Hematopoietic multipotent progenitor cell treated with erythropoietin and hydrocortisone succinate and interleukin-3 and kit ligand, for 4 days (in vitro differentiated cells): ENCODE measurements at places on chromosomes 2 and 18.
A peak's percentile ranks its signal among the peaks of the same experiment; 100 is the strongest.

DNA sequence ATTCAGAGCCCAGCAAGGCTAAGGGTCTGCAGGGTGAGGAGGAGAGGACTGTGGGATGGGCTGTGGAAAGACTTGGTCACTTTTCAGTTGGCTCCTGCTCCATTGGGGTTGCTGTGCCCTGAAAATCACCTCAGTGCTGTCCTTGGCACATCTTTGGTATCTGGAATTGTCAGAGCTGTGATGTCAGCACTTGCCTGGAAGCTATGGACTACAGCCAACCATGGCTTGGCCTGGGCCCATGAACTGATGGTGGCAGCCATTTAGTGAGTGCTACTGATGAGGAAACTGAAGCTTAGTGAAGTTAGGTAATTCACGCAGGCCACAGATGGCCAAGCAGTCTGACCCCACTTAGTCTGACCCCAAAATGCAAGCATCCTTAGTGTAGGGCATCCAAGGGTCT, 121.8 kb upstream of the SERPINE2 start:
- no peak for DNase-seq

- DNase-seq: no peak
These were observed 64.7 kb downstream of the LPIN1 start for GRCh38 chr2:11811036-11811654.

DNA sequence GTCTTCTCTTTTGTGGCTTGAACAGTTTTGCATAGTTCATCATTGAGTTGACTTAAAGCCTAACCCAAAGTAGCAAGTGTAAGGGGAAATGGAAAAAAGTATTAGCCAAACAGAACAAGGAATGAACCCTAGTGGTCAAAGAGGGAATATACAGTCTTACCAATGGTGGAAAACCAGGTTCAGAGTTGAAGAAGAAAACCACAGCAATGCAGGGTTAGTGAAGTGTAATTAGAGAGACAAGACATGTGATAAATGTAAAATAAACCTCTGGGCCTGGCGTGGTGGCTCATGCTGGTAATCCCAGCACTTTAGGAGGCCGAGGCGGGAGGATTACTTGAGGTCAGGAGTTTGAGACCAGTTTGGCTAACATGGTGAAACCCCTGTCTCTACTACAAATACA, 2.4 kb downstream of the TTN start:
- DNase-seq: peak; percentile 50

DNA sequence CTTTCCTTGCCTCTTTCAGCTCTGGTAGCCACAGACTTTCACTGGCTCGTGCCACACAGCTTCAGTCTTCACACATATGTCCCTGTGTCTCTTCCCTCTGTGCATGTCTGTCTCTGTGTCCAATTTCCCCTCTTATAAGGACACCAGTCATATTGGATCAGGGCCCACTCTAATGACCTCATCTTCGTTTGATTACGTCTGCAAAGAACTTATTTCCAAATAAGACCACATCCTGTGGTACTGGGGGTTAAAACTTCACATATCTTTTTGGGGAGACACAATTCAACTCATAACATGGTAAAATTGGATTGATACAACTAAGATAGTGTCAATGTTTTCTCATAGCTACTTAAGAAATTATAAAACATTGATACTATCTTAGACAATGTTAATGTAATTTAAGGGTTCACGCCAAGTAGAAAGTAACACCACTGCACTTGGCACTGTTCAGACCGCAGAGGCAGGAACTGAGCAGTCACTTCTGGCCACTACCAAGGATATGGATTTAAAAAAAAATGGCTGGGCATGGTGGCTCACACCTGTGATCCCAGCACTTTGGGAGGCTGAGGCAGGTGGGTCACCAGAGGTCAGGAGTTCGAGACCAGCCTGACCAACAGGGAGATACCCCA, 119.6 kb upstream of the EPAS1 start:
- DNase-seq: peak; percentile 49

DNA sequence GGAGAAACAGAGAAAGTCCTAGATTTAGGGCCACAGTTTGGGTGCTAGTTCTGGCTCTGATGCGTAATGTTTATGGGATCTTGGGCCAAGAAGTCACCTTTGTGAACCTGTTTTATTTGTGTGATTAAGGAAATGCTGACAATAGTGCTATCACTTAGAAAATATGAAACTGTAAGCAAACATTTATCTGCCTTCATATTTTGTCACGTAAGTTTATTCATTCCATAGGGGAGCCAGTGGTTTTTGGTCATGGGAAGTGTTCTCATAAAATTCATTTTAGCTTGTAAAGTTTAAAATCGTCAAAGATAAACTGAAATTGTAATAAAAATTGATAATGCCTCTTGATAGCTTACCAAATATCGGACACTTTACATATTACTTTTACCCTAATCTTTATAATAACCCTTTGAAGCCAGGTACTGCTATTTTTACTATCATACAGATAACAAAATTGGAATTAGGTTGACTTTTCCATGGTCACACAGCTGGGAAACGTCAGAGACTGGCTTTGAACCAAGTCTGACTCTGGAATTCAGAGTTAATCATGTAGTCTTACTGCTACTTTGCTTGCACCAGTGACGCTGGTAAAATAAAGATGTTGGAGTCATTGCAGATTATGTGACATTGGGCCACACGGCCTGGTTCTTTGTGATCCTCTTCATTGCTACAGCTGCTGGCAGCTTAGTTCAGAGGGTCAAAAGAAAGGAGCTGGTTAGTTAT, 99.7 kb downstream of the ICA1L start:
- DNase-seq: no peak

DNA sequence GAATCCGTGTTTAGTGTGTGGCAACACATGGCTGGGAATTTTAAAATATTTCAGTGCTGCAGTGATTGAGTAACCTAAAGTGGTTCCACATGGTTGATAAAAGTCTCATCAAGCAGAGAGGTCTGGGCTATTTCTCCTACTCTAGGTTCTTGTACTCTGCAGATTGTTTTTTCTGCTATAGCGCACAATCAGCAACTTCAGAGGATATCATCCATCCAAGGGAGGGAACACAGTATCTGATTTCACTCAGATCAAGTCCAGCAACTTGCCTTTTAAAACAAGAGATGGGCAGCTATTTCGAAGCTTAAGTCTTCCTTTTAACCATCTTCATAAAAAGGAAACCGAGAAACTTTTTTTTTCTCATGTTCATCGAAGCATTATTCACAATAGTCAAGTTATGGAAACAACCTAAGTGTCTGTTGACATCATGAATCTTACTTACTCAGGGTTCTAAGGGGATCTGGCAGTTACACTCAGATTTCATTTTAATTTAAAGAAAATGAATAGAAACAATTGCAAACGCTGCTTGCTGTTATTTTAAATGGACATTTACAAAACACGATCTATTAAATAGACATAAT, 172.7 kb upstream of the TRIB2 start:
- no peak for DNase-seq

DNA sequence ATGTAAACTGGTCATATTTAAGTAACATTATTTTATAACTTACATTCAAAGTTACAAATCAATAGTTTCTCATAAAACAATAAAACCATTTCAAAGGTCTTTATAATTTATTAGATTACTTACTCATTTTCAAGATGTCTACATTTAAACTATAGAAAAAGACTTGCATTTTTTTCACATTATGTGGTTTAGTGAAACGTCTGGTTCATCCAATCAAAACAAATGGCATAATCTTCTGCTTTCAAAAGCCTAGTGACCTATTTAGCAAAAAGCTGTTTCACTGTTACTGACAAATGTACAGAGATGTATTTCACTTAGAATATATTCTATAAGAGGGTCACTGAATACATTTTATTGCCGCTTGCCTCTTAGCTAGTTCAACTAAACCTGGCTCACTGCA, 49.3 kb upstream of the MCM6 start:
- no peak for DNase-seq

- DNase-seq: no peak
These were observed 60.0 kb downstream of the HS1BP3 start for GRCh38 chr2:20590704-20591515.

DNA sequence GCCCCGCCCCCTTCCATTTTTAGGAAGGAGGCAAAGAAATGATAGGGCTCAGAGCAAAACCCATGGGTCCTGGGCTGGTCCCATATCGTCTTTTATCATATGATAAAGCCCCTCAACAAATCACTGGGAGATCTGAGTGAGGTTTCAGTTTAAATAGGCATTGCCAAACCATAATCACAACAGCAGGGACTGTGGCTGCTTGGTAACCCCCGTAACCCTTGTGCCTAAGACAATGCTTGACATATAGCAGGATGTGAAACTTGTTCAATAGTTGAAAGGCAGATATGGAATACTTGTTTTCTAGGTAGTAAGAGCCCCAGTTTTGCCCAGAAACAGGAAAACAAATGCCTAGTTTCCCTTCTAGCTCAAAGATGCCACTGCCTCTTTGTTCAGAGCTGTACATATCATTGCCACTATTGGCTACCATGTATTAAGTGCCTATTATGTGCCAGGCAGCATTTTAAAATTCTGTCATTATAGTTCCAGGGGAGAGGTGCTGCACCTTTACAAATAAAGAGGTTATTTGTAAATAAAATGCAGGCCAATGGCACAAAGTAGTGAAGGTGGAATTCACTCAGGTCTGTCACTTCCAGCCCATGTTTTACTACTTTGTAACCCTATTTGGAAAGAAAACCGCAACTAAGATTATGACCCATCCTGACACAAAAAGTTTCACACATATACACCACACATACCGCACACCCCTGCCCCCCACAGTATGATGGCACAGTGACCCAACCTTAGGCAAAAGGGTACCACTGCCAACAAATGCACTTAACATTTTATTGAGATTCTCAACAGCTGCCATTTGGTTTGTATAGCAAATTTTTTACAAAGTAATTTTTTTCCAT, 14.2 kb downstream of the NAGK start:
- DNase-seq: no peak

DNA sequence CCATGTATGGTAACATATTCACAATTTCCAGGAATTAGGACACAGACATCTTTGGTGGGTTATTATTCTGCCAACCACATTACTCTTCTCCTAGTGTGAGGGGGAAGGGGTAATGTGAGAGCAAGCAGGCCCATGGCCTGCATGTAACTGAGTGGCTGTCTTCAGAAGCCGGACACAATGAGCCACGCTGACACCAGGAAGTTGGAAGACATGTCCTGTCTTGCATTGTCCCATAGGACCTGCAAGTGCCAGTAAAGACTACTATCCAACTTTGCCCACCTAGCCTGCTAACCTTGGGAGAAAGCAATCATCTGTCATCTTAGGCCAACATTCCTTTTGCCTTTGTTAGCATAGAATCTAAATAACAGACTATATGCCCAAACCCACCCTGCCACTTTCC, 86.2 kb upstream of the SH3BP4 start:
- DNase-seq: no peak

GRCh38 chr2:102518170-102518569, 45.1 kb downstream of the SLC9A4 start:
- no peak for DNase-seq

DNA sequence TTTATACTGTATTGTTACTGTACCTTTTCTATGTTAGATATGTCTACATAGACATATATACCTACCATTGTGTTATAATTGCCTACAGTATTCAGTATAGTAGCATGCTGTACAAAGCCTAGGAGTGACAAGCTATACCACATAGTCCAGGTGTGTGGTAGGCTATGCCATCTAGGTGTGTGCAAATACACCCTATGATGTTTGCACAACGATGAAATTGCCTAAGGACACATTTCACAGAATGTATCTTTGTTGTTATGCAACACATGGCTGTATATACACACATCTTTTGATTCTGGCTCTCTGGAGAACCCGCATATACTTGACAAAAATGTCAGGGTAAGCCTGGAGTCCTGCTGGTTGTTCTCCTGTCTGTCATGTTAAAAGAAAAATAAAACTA, 85.1 kb downstream of the BCL2L11 start:
- no peak for DNase-seq

GRCh38 chr2:108409768-108410167, 32.0 kb downstream of the SULT1C4 start:
- DNase-seq: no peak

GRCh38 chr2:235594041-235594440, 100.2 kb downstream of the AGAP1 start:
- DNase-seq: peak; percentile 87

DNA sequence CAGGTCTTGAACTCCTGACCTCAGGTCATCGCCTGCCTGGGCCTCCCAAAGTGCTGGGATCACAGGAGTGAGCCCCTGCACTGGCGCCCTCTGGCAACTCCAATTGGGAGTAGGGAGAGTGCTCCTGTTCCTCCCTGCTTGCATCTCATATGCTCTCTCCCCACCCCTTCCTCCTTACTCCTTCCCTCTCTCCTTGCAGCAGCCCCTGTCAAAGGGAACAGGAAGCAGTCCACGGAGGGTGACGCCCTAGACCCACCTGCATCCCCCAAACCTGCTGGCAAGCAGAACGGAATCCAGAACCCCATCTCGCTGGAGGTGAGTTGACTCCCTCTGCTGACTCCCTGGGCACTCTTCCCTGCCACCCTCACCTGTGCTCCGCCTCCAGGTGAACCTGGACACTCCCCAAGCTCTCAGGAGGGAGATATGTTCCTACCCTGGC, 10.7 kb downstream of the ARID5A start:
- no peak for DNase-seq

DNA sequence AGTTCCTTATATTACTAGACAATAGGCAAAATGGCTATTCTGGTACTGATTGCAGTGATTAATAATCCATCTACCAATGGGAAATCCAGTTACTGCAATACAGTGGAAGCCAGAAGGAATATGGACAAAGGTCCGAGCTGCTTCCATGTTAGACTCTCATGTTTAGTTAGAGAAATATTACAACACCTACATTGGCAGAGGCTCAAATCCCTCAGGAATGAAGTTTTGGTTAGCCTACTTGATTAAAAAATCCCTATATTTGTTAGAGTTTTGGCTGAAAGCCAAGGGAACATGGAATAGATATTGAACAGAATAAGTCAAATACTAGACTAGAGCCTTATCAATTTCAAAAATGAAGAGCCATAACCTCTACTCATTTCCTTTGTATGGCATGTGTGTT, 48.5 kb downstream of the ARL6IP6 start:
- DNase-seq: no peak

DNA sequence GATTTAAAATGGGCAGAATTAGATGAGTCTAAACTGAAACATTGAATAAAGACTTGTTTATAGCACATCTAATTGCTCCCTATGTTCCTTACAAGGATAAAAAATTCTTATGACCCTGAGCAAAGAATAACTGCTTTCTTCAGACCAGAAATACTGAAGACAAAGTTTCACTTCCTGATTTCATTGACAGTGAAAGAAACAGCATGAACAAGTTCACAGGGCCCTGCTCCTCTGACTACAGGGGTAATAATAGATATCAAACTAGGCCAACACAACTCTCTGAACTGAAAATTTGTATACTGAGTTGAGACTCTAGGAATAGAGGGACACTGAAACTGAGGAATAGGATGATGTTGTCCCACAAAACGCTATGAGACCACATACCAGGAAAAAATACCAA, 1383.3 kb upstream of the CDH2 start:
- DNase-seq: no peak

- DNase-seq: no peak
These were observed 15.8 kb upstream of the RNU2-63P start for GRCh38 chr2:88032070-88032702.

- DNase-seq: no peak
These were observed 68.9 kb upstream of the EFEMP1 start for GRCh38 chr2:55992455-55992854.

GRCh38 chr2:64085936-64086335, 58.3 kb downstream of the PELI1 start:
- DNase-seq: no peak
